ENCODE measurements at places on chromosomes 16 and 17.

GRCh38 chr16:72835086-72835485 is 212.8 kb downstream of the ZFHX3 start:
- DNase-seq: no peak

GRCh38 chr17:43628089-43628650 is 33.6 kb downstream of the MEOX1 start:
- DNase-seq: no peak

- no peak for DNase-seq
These were observed 69.7 kb downstream of the TANC2 start for GRCh38 chr17:63035695-63036094.

GRCh38 chr16:84726669-84727467 is 27.1 kb downstream of the USP10 start:
- no peak for DNase-seq

GRCh38 chr16:85652431-85653221 is 36.1 kb downstream of the GINS2 start:
- DNase-seq: peak; percentile 49

- no peak for DNase-seq
These were observed 10.2 kb downstream of the TACO1 start for GRCh38 chr17:63610854-63611253.

DNA sequence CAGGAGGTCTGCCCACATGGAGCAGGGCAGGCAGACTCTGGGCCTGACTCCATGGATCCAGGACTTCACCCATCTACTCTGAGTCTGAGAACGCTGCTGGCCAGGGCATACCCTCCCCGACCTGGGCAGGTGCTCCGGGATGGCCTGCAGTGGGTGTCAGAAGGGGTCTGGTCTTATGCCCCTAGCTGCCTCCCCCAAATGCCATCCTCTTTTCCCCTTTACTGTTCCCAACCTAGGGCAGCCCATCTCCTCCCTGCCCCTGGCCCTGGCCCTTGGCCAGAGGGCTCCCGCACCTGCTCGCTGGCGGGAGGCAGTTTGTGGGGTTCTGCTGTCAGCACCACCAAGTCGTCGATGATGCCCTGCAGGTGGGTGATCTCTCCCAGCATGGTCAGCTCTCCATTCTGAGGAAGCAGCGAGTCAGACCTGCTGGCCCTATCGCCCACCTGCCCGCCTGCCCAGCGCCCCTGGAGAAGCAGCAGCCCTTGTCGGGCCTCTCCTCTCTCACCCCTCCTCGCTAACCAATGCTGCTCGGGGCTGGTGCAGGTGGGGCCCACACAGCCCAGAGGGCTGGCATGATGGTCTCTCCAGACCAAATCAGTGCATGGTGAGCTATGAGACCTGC is 8.2 kb downstream of the MTSS2 start:
- DNase-seq: no peak

GRCh38 chr17:66976781-66977201 is 12.3 kb downstream of the CACNG4 start:
- DNase-seq: no peak

DNA sequence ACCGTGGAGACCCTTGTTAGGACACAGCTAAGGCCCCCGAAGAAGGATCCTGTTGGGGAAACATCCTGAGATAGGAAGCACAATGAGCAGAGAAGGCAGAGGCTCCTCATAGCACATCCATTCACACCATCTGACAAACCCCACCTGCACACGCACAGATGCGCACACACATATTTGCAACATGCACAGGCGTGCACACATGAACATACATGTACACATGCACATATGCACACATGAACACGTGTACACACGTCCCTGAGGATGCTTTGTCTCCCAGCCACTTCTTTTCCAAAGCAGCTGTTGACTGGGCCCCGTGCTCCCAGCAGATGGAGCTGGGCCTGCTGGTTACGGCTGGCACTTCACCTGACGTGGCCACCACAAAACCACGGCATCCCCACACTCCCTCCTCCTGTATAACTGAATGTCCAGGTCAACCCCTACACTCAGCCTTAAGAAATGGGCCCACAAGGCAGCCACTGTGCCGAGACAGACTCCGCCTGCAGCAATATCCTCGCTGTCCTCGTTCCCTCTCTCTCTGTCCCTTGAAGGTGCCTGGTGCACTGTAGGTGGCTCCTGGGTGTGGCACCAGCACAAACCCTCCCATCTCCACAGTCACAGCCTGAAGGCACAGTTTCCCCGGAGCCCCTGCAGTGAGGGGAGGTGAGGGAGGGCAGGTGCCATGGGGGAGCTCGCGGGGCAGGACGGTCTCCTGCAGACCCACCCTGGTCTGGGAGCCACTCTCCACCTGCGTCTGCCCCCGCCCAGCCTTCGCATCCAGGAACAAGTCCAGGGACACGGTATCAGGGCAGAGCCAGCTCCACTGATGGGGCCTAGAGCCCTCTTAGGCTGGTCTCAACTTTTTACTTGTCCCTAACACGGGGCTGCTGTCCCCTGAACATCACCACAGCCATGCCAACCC is 183.0 kb downstream of the RBFOX3 start:
- DNase-seq: no peak

- DNase-seq: no peak
These were observed 57.1 kb downstream of the RAB11FIP4 start for GRCh38 chr17:31448467-31449077.

GRCh38 chr17:6815775-6816174 is 15.8 kb downstream of the TEKT1 start:
- DNase-seq: no peak

GRCh38 chr16:30368792-30369090 is 1.6 kb downstream of the TBC1D10B start:
- no peak for DNase-seq

- DNase-seq: no peak
These were observed 397.5 kb upstream of the CDH11 start for GRCh38 chr16:65519402-65519801.

DNA sequence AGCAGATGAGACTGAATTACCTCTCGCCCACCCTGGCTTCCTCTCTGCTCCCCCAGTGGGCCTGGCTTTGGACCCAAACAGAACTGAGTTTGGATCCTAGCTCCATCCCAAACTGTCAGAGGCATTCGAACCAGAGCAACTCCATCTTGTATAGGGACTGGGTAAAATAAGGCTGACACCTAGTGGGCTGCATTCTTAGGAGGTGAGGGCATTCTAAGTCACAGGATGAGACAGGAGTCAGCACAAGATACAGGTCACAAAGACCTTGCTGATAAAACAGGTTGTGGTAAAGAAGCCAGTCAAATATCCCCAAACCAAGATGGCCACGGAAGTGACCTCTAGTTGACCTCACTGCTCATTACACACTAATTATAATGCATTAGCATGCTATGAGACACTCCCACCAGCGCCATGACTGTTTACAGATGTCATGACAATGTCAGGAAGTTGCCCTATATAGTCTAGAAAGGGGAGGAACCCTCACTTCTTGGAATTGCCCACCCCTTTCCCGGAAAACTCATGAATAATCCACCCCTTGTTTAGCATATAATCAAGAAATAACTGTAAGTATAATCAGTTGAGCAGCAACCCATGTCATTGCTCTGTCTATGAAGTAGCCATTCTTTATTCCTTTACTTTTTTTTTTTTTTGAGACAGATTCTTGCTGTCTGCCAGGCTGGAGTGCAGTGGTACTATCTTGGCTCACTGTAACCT is 44.4 kb downstream of the LYRM1 start:
- DNase-seq: no peak

GRCh38 chr17:82832881-82833475 is 6.8 kb downstream of the ZNF750 start:
- DNase-seq: no peak

DNA sequence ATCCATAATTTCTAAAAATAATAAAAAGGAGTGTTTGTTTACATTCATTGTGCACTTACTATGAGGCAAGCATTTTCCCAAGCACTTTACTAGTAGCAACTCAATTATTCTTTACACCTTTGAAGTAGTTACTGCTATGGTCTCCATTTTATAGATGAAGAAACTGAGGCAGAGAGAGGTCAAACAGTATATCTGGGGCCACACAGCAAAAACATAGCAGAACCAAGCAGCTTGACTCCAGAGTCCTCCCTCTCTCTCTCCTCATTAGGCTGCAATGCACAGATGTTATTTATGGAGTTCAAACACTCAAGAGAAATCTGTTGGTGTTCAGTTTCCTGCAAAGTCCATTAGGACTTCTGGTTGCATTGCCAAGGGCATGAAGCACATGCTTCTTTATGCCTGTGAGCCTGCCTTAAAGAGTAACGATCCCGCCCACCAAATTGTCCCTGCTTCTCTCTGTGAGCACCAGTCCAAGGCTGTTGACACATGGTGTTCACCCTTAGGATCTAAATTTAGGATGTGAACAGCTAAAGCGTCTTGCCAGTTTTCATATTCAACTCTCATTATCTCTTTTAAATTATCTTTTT is 44.0 kb downstream of the GPRC5B start:
- DNase-seq: no peak

DNA sequence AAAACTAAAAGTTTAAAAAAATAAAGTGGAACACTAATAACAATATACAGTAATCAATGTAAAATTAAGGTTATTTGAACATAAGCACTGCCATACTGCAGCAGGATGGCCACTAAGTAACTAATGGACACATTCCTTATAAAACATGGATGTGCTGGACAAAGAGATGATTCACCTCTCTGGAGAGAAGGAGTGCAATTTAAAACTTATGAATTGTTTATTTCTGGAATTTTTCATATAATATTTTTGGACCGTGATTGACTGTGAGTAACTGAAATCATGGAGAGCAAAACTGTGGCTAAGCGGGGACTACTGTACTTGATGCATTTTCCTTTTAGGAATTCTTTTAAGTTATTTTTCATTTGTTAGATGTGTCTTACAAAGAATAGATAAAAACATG is 21.8 kb downstream of the CBFB start:
- no peak for DNase-seq

DNA sequence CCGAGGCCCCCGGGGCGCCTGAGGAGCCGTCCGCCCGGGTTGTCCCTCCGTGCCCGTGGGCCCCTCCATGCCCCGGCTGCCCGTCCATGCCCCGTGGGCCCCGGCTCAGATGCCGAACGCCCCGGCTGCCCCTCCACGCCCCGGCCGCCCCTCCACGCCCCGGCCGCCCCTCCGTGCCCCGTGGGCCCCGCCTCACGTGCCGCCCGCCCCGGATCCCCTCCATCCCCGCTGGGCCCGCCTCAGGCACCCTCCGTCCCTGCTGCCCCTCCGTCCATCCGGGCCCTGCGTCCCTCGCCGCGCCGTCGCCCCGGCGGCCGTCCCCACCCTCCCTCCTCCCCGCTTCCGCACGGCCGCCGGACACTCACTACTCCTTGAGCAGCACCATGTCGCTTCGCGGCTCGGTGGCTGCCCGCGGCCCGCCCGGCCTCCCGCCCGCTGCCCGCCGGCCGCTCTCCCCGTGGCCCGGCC is 382 bp downstream of the PITPNA start:
- no peak for DNase-seq

DNA sequence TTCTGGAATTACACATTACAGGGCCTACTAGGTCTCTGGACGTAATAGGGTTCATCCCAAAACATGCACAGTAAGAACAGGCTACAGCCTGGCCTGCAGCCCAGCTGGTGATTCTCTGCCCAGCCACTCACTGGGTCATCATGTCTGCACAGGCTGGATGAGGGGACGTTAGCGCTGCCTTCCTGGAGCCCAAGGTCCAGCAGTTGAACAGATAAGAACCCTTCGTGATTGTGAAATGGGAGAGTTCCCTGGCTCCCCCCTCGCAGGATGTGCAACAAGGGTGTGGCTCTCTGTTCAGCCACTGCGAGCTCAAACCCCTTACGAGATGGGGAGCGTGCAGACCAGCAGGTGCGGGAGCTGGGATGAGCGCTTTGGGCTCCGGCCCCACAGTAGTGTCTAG is 200.0 kb upstream of the CDH5 start:
- DNase-seq: no peak

- DNase-seq: peak; percentile 18
These were observed 3.4 kb downstream of the SGCA start for GRCh38 chr17:50169121-50169764.

DNA sequence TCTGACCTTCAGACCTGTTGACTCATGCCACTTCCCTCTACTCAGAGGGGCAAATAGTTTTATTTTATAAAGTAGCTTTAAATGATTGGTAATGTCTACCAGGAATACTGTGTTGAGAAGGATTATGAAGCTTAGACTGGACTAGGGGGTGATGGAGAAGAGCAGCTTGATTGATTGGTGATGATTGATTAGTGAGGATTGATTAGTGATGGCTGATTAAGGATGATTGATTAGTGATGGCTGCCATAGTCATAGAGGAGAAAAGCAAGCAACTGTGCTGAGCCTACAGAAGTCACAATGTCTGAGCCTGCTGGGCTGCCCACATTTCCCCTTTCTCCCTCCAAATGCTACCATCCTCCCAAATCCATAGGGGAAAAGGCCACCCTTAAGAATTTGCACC is 206.8 kb upstream of the SALL1 start:
- DNase-seq: no peak

- DNase-seq: no peak
These were observed 22.6 kb upstream of the MPHOSPH6 start for GRCh38 chr16:82192665-82193064.

GRCh38 chr17:2337544-2338314 is 428 bp downstream of the SGSM2 start:
- no peak for DNase-seq

GRCh38 chr17:15954222-15954621 is 9.3 kb downstream of the ADORA2B start:
- DNase-seq: no peak

DNA sequence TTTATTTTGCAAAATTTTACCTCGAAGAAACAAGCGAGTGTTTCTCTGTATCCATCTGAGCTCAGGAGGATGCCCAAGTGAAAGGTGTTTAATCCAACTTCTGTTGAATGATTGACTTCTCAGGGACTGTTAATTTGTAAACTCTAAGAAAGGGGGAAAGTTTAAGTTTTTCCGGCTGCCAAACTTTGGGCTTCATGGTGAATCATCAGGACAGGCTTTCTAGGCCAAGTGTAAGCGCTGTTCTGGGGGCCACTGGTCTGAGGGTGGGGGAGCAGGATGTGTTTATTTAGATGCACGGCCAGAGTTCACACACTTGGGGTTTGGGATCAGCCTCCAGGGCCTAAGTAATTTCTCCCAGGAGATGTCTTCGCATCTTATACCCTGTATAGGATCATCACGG is 110.4 kb downstream of the PITPNC1 start:
- no peak for DNase-seq

- no peak for DNase-seq
These were observed 448.4 kb upstream of the CDH11 start for GRCh38 chr16:65570261-65570660.

- DNase-seq: no peak
These were observed 56.0 kb upstream of the SMURF2 start for GRCh38 chr17:64718058-64718457.

DNA sequence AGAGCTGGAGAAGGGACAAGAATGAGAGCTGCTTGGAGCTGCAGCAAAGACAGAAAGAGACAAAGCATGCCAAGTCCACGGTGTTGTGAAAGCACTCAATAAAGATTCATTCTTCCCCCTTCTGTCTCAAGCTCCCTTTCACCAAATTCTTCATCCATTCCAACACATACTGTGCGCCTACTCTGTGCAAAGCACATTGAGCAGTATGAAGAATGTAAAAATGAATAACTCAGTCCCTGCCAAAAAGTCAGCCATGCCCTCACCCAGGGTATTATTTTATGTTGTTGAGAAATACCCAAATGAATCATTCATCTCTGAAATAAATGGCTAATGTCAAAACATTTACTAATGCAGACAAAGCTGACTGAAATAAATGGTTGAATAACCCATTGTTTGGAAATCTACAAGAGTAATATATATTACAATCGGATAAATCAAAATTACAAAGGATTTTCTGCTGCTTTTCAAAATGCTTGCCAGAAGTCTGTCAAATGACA is 282.9 kb upstream of the IRX5 start:
- no peak for DNase-seq

- no peak for DNase-seq
These were observed 25.0 kb downstream of the CDK12 start for GRCh38 chr17:39486242-39486641.

GRCh38 chr16:30805370-30806169 is 18.6 kb upstream of the ZNF629 start:
- no peak for DNase-seq

Data from hematopoietic multipotent progenitor cell treated with erythropoietin and hydrocortisone succinate and interleukin-3 and kit ligand, for 17 days (in vitro differentiated cells).